ENCODE measurements at places on chromosomes 7 and 10.
A peak's percentile ranks its signal among the peaks of the same experiment; 100 is the strongest.

- DNase-seq, result no peak
Observed at GRCh38 chr10:620417-620816, 69.1 kb downstream of the DIP2C start.

DNA sequence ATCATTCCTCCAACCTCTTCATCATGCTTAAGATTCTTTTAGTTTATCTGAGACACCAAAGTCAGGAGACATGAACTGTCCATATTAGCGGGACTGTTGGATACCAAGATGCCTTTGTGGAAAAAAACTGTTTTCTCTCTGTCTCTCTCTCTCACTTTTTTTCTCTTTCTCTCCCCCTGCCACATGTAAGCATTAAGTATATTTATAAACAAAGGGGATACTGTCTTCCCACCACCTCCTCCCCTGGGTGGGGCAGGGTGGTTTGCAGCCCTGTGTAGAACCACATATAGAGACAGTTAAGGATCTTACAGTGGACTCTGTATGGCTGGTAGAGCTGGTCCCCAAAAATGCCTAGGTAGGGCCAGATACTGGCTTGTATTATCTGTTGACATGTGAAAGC, 101.3 kb downstream of the GLI3 start:
- DNase-seq, result no peak

DNA sequence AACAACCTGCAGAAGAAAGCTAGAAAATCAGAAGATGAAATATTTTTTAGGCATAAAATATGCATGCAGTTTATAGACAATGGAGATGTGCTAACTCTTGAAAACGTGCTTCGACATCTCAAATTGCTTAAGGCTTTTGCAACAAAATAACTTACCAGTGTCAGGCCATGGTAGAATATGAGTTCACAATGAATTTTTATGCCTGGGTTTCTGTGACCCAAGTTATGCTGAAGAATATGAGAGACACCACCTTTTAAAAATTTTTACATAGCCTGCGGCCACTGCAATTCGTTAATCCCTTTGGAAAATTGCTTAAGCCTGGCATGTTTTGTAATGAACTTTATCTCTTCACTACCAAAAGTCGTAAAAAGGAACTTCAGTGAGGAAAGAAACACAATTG, 170.1 kb upstream of the AKR1E2 start:
- no peak for DNase-seq

GRCh38 chr10:119177708-119178371, 772 bp downstream of the PRDX3 start:
- DNase-seq, result no peak

- DNase-seq, result peak; percentile 48
Observed at GRCh38 chr10:3213758-3214515, 41.4 kb upstream of the PITRM1 start.

DNA sequence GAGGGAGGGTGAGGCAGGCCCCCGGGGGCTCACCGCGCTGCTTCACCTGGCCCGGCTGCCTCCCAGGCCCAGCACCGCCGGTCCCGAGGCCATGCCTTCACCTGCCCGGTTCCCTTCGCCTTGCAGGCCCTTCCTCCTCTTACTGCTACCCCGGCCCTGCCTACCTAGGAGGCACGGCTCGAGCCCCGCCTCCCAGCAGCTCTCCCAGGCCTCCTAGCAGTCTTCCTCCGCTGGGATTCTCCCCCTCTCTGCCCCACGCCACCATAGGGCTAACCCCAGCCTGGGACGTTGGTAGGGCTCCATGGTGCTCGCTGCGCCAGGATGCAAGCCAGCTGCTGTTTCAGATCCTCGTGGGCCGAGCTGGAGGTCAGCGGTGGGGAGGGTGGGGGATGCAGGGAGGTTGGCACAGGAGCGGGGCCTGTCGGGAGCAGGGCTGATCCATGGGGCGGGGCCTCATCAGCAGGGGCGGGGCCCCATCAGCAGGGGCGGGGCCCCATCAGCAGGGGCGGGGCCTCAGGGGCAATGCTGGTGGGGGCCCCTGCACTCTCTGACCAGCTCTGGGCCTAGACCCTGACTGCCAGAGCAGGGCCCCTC, 63.3 kb downstream of the RASGEF1A start:
- no peak for DNase-seq

DNA sequence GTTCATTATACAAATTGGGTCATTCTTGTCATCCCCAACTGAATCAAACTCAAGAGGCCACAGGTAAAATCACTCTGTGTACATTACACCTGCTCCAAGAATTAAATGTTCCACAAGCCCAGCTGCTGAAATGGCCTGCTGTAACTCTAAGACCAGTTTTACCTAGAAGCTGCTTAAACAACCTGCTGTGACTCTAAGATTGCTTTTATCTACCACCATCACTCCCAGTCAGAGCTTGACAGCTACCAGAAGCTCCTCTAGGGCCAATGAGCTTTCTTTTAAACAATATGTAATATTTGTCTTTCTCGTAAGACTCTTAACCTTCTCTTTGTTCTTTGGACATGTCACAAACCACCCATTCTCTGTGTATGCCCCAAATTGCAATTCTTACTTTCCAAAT, 141.8 kb upstream of the LRGUK start:
- no peak for DNase-seq
